ENCODE measurements at places on chromosomes 13 and 19.
A peak's percentile ranks its signal among the peaks of the same experiment; 100 is the strongest.

- no peak within 1 kb of the TSS for H3K27ac ChIP-seq
- DNase-seq = no peak
- H3K36me3 ChIP-seq = peaks cover 8% of the 10 kb centered on the region
- H3K4me3 ChIP-seq = no peak within 1 kb of the TSS
- H3K27me3 ChIP-seq = peaks cover 85% of the 10 kb centered on the region
Measured at GRCh38 chr19:49425178-49425577, at the start of gene GFY. Gene GFY, plus strand, starts transcription at chr19:49425388. Its CDS starts 1,043 bp downstream, at chr19:49426431.

DNA sequence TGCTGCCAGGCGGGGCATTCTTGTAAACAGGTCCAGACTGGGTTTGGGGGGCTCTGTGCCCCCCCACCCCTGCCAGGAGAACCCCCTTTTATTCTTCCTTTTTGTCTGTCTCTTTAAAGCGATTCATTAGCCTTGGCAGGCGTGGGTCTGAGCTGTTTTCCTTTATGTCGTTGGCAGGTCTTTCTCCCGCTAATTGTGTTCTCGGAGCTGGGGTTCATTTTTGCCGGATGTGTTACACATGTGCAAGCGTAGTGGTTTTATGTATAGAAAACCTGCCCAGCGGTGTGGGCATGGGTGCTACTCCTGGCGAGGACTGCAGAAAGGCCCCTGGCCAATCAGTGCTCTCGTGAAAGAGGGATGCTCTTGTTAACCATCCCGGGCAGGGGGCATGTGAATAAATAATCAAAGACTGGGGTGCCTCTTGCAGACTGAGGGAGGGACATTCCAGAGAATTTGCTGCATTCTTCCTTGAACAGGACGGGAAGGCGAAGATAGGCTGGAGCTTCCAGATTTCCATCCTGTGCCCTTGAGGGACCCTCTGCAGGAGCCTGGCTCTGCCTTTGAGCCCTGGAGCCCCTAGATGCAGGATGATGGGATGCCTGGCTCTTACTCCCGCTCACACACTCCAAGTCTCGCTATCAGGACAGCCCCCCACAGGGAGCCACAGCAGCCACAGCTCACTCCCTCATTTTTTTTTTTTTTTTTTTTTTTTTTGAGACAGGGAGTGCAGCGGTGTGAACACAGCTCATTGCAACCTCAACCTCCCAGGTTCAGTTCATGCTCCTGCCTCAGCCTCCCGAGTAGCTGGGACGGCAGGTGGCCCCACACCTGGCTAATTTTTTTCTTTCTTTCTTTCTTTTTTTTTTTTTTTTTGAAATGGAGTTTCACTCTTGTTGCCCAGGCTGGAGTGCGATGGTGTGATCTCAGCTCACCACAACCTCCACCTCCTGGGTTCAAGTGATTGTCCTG, 14.1 kb downstream of the CARM1 start:
- peak overlapping the region; percentile 61 for H3K27ac ChIP-seq
- H3K4me1 ChIP-seq = peaks cover 51% of the 10 kb centered on the region
- H3K4me3 ChIP-seq = no peak overlapping the region
- no peaks in the 10 kb centered on the region for H3K27me3 ChIP-seq

- no peak overlapping the region for H3K27ac ChIP-seq
- no peak overlapping the region for H3K4me3 ChIP-seq
- H3K27me3 ChIP-seq = no peaks in the 10 kb centered on the region
- peaks cover 15% of the 10 kb centered on the region for H3K36me3 ChIP-seq
- DNase-seq = no peak
- H3K4me1 ChIP-seq = peaks cover 17% of the 10 kb centered on the region
Measured at GRCh38 chr19:55275851-55276719, 3.8 kb downstream of the HSPBP1 start.

- no peak overlapping the region for H3K4me3 ChIP-seq
- H3K27ac ChIP-seq = no peak overlapping the region
- H3K4me1 ChIP-seq = peaks cover 3% of the 10 kb centered on the region
- peaks cover 8% of the 10 kb centered on the region for H3K27me3 ChIP-seq
- no peak for DNase-seq
- no peaks in the 10 kb centered on the region for H3K36me3 ChIP-seq
Measured at GRCh38 chr13:102970542-102970941, 95.7 kb downstream of the SLC10A2 start.

DNA sequence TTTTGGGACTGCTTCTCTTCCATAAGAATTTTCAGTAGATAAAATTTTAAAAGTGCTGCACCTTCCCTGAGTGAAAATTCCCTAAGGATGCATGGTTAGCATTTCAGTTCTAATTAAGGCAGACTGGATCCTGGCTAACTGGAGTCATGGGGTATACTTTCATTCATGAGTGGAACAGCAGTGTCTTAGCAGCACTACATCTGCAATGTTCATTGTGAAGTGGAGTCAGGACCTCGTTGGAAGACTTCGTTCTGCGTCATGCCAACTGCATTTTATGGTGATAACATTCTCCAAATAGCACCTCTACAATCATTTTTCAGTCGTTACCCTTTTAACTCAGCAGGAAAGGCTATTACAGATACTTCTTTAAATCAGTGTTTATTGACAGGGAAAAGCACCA, 25.5 kb downstream of the PHF11 start:
- DNase-seq = no peak
- H3K36me3 ChIP-seq = peaks cover 15% of the 10 kb centered on the region
- no peaks in the 10 kb centered on the region for H3K27me3 ChIP-seq
- H3K4me1 ChIP-seq = peaks cover 5% of the 10 kb centered on the region

GRCh38 chr19:48395170-48395455, 1.6 kb downstream of the GRIN2D start:
- no peaks in the 10 kb centered on the region for H3K27me3 ChIP-seq
- H3K4me1 ChIP-seq = peaks cover 47% of the 10 kb centered on the region
- DNase-seq = no peak
- no peak overlapping the region for H3K27ac ChIP-seq
- peak overlapping the region; percentile 16 for H3K4me3 ChIP-seq

GRCh38 chr19:10452726-10453618, 32.6 kb downstream of the PDE4A start:
- H3K36me3 ChIP-seq = peaks cover 10% of the 10 kb centered on the region
- no peak for DNase-seq
- no peaks in the 10 kb centered on the region for H3K27me3 ChIP-seq
- H3K4me1 ChIP-seq = no peaks in the 10 kb centered on the region

DNA sequence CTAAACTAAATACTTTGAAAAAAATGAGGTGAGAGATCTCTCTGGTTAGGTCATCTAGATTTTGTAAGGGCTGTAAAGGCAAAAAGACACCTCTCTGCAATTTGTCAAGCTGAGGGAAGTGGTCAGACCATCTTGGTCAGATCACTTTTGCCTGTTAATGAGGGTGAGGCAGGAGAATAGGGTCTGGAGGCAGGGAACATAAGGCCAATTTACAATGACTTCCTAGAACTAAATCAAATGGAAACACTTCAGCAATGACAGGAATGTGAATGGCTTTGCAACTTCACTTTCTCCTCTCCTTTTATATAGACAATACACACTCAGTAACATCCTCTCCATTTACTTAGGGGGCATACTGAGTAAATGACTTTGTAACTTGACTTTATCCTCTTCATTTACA, 1653.4 kb downstream of the SLITRK5 start:
- no peak overlapping the region for H3K4me3 ChIP-seq
- DNase-seq = no peak
- no peaks in the 10 kb centered on the region for H3K36me3 ChIP-seq
- H3K4me1 ChIP-seq = peaks cover 2% of the 10 kb centered on the region

- no peak for DNase-seq
- H3K4me1 ChIP-seq = no peaks in the 10 kb centered on the region
- no peaks in the 10 kb centered on the region for H3K36me3 ChIP-seq
- no peak overlapping the region for H3K4me3 ChIP-seq
- no peak overlapping the region for H3K27ac ChIP-seq
Measured at GRCh38 chr13:62633448-62633847, 1217.8 kb upstream of the PCDH20 start.

DNA sequence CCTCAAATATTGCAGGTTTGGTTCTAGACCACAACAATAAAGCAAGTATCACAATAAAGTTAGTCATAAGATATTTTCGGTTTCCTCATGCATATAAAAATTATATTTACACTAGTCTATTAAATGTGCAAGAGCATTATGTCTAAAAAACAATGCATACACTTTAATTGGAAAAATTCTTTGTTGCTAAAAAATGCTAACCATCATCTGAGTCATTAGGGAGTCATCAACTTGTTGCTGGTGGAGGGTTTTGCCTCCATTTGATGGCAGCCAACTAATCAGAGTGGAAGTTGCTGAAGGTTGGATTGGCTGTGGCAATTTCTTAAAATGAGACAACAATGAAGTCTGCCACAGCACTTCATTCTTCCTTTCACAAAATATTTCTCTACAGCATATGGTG, 422.3 kb upstream of the GPC6 start:
- H3K27ac ChIP-seq = no peak overlapping the region
- peaks cover 4% of the 10 kb centered on the region for H3K27me3 ChIP-seq
- H3K4me1 ChIP-seq = peaks cover 41% of the 10 kb centered on the region
- H3K4me3 ChIP-seq = no peak overlapping the region
- no peak for DNase-seq
- H3K36me3 ChIP-seq = no peaks in the 10 kb centered on the region

DNA sequence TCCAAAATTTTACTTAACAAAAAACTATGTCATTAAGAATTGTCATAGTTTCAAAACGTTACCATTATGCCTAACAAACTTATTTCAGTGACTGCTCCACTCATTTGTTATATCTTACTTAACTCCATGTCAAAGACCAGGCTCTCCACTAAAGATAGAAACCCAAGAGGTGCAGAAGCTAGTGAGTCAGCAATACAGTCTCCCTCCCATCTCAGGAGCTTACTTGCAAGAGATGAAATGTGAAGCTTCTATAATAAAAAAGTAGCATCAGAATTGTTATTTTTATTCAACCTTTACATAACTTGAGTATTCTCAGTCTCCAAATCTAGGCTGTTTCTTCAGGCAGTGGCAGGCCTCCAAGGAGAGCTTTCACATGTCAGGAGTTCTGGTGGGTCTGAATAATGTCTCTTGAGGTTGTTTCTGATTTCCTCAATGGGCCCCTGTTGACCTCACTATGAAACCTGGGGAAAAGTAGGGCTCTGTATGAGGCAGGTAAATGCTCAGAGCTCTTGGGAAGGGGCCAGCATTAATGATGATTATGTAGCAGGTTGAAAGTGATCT, 242.0 kb downstream of the NDFIP2 start:
- peaks cover 46% of the 10 kb centered on the region for H3K4me1 ChIP-seq
- H3K27me3 ChIP-seq = no peaks in the 10 kb centered on the region
- no peak for DNase-seq
- H3K36me3 ChIP-seq = no peaks in the 10 kb centered on the region

- DNase-seq = no peak
- peaks cover 7% of the 10 kb centered on the region for H3K4me1 ChIP-seq
- no peak overlapping the region for H3K4me3 ChIP-seq
- H3K27ac ChIP-seq = no peak overlapping the region
- peaks cover 39% of the 10 kb centered on the region for H3K27me3 ChIP-seq
Measured at GRCh38 chr19:55447421-55448174, 4.5 kb upstream of the SHISA7 start.

DNA sequence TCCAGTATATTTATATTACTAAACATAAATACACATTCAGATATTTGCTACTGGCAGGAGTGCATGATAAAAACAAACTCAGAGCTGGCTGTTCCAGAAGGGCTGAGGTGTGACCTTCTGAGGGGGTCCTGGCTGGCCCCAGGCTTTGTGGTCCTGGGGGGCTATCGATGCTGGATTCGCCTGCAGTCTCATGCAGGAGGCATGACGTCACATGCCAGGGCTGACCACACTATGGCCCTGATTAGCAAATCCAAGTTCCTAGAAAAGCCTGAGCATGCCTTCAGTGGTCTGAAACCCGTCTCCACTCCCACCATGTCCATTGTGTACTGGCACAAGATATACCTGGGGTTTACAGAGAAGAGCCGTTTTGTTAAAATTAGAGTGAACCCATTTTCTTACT, 97.9 kb downstream of the KL start:
- no peak overlapping the region for H3K4me3 ChIP-seq
- H3K4me1 ChIP-seq = peaks cover 56% of the 10 kb centered on the region
- no peaks in the 10 kb centered on the region for H3K27me3 ChIP-seq
- peaks cover 43% of the 10 kb centered on the region for H3K36me3 ChIP-seq

DNA sequence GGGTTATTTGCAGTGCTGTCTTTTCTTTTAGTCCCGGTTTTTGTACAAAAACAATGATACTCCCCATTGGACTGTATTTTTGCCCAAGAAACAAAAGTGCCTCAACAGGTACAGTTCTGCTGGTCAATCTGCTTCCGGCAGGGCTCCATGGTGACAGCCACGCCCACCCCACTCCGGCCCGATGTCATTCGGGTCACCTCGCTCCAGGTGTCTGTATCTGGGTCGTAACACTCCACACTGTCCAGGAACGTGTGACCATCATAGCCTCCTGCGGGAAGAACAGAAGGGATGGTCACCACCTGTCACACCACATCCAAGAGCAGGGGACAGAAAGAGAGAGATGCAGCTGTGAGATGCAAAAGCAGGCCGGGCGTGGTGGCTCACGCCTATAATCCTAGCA, 16.6 kb downstream of the KEAP1 start:
- H3K4me1 ChIP-seq = no peaks in the 10 kb centered on the region
- peaks cover 24% of the 10 kb centered on the region for H3K36me3 ChIP-seq
- no peaks in the 10 kb centered on the region for H3K27me3 ChIP-seq
- no peak overlapping the region for H3K27ac ChIP-seq

DNA sequence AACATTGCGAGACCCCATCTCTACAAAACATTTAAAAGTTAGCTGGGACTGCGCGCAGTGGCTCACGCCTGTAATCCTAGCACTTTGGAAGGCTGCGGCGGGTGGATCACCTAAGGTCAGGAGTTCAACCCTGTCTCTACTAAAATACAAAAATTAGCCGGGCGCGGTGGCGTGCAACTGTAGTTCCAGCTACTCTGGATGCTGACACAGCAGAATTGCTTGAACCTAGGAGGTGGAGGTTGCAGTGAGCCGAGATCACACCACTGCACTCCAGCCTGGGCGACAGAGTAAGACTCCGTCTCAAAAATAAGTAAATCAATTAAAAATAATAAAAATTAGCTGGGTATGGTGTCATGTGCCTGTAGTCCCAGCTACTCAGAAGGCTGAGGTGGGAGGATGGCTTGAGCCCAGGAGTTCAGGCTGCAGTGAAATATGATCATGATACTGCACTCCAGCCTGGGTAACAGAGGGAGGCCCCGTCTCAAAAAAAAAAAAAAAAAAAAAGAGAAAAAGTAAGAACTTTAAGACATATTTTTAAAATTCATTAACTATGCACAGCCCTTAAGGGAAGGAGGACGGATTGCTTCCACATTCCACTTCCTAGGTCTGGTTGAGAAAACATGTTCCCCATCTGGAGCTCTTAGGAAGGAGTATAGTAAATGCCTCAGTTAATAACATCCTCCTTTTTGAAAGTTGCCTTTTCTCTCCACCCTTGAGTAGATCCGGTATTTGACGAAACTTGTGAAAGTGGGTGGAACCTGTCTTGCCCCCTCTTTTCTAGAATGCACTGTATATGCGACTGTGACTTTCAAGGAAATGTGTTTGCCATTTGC, 26.1 kb downstream of the EXOC3L2 start:
- no peaks in the 10 kb centered on the region for H3K36me3 ChIP-seq
- H3K27ac ChIP-seq = no peak overlapping the region

GRCh38 chr19:28971049-28971448, 241.9 kb downstream of the UQCRFS1 start:
- H3K36me3 ChIP-seq = no peaks in the 10 kb centered on the region
- DNase-seq = no peak
- peaks cover 45% of the 10 kb centered on the region for H3K4me1 ChIP-seq
- H3K27me3 ChIP-seq = no peaks in the 10 kb centered on the region
- H3K27ac ChIP-seq = peak overlapping the region; percentile 14

GRCh38 chr19:6779206-6779605, 6.7 kb downstream of the VAV1 start:
- no peak overlapping the region for H3K27ac ChIP-seq
- H3K27me3 ChIP-seq = no peaks in the 10 kb centered on the region
- H3K4me3 ChIP-seq = no peak overlapping the region
- no peaks in the 10 kb centered on the region for H3K36me3 ChIP-seq

All from chondrocyte (in vitro differentiated cells).